ENCODE measurements at places on chromosomes 7 and 10.

- DNase-seq, result no peak
Observed at GRCh38 chr7:123265853-123266252, 66.1 kb upstream of the SLC13A1 start.

GRCh38 chr7:157972914-157973313 lies 614.7 kb downstream of the PTPRN2 start:
- DNase-seq, result no peak

- DNase-seq, result no peak
Observed at GRCh38 chr10:110409926-110410325, 87.8 kb upstream of the DUSP5 start.

GRCh38 chr7:47514818-47515217 lies 67.1 kb downstream of the TNS3 start:
- no peak for DNase-seq

DNA sequence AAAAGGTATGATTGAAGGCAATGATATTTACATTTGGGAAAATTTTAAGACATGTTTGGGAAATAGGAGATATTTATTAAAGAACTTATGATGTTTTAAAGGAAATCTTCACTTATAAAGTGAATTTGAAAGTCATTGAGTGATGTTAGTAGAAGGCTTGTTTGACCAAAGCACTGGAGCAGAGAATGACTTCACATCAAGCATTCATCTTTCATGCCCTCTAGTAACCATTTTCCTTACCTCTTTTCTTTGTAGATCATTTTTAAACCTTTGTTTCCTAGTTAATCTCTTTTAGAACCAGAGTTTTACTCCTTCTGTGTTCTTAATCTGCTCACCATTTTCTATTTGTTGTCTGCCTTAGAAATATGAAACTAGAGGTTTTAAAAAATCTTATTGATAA lies 111.3 kb upstream of the FOXP2 start:
- no peak for DNase-seq

- no peak for DNase-seq
Observed at GRCh38 chr7:100394077-100394476, 20.8 kb downstream of the PILRA start.

DNA sequence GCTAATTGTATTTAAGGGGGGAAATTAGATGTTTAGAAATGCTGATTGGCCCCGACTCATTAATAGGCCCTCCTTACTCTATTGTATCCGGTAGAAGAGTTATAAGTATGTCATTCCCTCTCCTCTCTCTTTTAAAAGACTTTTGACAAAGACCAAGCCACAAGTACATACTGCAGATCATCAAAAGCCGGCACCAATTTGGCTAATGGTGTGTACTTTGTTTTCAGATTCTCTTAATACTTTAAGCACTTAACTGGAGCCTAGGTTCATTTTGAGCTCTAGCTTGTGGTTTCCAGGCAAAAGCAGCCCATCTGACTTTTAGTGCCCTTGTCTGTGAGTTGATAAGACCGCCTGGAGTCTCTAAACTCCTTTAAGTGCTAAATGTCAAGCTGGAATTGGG lies 210.0 kb upstream of the LYZL1 start:
- no peak for DNase-seq

DNA sequence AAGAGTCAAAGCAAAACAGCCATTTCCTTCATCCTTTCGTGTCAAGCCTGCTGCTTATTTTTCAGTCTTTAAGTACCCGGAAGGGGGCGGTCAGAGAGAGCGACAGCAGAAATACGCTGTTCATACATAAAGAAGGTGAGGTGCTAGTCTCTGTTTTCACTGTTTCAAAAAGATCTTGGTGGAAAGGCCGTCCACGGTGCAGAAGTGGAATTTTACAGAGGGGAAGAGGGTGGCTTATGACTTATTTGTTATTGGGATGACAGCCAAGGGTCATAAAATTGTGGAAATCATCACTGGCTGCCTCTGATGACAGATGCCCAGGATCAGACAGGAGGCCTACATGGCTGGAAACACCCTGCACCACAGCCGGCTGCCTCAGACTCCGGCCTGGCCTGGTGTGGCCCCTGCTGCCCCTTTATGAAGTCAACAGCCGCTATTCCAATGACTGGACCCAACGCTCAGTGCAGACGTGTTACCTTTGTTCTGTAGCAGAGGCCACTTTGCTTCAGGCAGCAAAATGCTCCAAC lies 57.0 kb downstream of the HIPK2 start:
- no peak for DNase-seq

- DNase-seq, result no peak
Observed at GRCh38 chr7:43933902-43934560, 7.8 kb downstream of the UBE2D4 start.

GRCh38 chr7:219581-220150 lies 27.3 kb downstream of the FAM20C start:
- peak; percentile 51 for DNase-seq

DNA sequence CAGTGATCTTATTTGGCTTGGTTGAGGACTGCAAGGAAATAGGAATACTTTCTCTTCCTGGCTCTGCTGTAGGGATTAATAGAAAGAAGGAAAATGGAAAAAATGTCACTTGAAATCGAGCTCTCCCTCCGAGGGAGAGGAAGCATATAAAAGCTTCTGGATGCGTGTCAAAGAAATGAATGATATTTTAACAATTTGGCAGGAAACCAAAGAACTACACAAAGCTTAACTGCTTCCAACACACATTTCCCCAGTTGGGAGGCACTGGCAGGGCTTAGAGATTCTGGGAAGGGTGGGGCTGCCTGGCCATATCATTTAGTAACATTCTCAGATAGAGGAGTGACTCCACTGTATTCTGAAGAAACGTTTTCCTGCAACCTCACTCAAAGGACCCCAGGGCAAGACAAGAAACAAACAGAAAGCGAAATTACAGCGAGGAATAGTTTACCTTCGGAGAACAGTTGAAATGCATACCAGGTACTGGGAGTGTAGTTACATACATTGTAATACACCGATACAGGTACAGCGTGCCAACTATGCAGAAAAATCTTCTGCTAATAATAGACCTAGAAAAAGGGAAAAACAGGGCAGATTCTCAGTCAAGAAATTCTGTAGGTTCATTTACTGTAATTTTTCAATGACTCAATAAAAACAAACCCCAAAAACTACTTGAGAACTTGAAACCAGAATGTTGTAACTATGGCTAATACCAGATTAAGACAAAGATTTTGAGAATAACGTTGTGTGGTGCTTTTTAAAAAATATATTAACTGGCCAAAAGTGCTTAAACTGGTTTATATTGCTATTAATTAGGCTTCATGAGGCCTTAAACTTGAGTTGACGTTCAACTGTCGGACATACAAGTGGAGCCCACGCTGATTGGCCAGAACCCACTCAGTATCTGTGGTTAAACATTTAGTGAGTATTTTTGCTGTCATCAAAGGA lies 75.7 kb upstream of the ASAH2 start:
- no peak for DNase-seq

DNA sequence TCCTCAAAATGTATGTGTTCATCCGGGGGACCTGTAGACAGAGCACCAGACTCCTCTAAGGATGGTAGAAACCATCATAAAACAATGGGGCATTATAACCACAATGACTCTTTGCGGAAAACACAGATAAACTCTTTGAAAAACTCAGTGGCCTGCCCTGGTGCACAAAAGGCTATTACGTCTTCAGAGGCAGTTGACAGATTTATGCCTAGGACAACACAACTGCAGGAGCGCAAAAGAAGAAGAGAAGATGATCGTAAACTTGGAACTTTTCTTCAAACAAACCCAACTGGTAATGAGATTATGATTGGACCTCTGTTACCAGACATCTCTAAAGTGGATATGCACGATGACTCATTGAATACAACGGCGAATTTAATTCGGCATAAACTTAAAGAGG lies 6.0 kb downstream of the RBM48 start:
- no peak for DNase-seq

DNA sequence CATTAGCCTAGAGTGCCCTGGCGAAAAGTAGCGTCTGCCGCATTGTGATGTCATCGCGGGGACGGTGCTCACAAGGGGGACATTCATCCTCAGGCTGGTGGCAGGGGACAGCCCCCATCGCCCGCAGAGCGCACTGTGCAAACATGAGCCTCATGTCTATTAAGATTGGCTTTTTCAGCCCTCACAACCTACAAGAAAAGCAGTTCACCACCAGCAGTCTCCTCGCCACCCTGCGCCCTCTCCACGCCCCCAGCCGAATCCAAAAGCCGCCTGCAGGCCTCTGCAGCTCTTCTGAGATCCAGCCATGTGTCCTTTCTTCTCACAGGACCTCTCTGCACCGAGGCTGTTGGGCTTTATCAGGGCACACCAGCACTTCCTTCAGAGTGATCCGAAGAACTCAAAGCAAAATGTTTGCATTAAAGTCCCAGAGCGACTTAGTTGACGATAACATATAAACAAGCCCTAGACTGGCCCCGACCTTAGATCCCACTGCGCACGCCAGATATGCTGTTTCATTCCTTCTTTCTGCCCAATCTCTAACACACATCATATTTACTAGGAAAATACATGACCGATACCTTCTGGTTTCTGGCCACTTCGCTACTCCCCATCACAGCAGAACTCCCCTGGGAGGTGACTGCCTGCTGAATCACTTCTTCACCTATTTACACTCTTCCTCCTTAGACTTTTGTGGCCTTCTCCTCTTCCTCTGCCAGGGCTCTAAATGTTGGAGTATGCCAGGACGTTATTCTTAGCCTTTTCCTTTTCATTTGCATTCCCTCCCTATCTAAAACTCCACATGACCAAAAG lies 206.0 kb upstream of the SH2B2 start:
- no peak for DNase-seq

DNA sequence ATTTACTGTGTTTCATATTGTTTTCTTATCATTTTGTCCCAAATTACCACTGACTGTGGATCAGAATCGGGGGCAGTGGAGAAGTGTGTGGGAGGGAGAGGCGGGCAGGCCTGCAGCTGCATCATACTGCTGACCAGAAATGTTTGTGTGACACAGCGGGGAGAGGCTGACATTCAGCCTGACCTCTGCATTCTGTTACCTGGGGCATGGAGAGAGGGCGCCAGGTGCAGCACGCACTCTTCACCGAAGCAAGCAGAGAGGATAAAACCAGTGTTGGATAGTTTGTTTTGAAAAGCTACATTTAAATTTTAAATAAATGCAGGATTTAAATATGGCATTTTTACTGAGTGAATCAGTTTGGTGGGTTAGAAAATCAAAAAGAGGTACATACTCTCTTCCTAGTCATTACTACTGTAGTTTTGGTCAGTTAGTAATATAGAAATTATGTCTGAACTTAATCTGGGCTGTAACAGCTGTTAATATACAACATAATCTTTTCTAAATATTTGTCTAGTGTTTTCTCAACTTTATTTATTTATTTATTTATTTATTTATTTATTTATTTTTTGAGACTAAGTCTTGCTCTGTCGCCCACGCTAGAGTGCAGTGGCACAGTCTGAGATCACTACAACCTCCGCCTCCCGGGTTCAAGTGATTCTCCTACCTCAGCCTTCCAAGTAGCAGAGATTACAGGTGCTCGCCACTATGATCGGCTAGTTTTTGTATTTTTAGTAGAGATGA lies 8.8 kb upstream of the STMP1 start:
- DNase-seq, result no peak

DNA sequence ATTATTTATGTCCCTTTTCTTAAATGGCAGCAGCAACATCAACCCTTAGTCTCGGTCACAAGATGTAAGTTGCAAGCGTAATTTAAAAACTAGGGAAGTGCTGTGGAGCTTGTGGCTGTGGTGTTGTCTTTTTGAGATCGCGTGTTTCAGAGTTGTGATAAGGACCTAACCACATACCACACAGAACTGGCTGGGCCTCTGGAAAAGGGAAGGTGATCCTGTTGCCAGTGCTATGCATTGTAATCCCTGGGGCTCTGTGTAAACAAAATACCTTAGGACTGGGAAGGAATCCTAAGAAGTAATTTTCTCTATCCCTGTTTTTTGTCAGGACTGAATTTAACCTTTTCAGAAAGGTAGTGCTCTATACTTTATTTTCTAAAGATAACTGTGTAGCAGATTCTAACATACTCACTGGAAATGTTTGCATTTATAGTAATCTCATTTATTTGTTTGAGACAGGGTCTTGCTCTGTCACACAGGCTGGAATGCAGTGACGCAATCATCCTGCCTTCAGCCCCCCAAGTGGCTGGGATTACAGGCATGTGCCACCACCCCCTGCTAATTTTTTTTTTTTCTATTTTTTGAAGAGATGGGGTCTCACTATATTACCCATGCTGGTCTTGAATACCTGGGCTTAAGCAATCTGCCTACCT lies 60.4 kb downstream of the INPP5F start:
- peak; percentile 64 for DNase-seq

GRCh38 chr7:132554446-132554845 lies 21.8 kb downstream of the PLXNA4 start:
- DNase-seq, result no peak

DNA sequence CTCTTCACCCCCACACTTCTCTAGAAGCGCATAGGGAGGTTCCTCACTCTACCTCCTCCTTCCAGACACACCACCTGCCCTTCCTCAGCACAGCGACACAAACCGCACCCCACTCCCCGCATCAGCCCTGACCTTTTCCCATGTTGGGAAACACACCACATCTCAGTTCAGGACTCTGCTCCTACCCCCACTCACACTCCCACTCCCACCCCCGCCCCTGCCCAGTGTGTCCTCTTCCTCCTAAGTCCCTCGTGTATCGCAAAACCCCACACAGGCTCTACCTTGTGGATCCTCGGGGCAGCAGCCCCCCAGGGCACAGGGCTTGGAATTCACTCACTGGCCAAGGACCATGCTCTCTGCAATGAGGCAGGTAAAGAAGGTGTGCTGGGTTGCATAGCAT lies 4.2 kb upstream of the AOC1 start:
- DNase-seq, result no peak

- DNase-seq, result no peak
Observed at GRCh38 chr10:113037218-113037617, 87.2 kb downstream of the TCF7L2 start.
